ENCODE measurements at places on chromosomes 3 and 15.

DNA sequence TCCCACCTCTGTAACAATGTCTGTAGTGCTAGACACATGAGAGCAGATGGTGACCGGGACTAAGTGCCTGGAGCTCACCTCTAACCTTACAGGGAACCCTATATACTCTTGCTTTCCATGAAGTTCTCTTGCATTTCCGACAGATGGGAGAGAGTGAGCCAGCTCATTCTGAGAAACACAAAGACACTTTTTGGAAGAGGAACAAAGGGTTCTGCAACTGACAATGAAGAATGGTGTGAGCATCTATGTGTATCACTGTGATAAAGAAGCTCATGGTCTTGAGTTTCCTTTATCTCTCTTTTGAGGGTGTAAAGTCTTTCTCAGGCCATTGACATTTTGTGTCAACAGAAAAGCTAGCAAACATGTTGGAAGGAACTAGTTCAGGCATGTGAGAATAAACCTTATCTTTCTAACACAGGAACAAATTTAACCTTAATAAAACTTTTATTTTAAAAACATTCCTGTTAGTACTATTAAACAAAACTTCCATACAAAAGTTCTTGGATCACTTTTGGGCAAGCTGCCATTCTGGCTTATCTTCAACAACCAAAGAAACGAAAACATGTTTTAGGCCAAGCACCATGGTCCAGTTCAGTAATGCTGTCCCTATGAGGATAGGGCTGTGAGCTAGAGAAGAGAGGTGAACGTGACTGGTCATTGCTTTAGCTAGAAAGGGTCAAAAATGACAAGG is 142.7 kb downstream of the THRB start:
- DNase-seq: no peak

DNA sequence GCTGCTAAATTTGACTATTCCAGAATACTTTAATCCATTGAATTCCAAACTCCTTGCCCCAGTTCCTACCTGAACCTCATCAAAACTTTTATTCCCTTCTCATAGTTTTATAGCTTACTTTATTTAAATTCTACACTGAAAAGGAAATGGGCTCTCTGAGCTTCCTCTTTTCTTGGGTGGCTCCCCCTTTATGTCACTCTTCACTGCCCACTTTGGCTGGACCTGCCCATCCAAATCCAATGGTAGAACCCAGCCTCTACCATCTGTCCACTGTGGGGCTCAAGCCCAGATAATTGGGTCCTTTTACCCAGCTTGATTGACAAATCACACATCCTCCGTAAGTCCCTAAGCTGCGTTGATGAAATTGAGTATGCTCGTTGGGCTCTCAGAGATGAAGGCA is 216.5 kb downstream of the BBX start:
- DNase-seq: no peak

DNA sequence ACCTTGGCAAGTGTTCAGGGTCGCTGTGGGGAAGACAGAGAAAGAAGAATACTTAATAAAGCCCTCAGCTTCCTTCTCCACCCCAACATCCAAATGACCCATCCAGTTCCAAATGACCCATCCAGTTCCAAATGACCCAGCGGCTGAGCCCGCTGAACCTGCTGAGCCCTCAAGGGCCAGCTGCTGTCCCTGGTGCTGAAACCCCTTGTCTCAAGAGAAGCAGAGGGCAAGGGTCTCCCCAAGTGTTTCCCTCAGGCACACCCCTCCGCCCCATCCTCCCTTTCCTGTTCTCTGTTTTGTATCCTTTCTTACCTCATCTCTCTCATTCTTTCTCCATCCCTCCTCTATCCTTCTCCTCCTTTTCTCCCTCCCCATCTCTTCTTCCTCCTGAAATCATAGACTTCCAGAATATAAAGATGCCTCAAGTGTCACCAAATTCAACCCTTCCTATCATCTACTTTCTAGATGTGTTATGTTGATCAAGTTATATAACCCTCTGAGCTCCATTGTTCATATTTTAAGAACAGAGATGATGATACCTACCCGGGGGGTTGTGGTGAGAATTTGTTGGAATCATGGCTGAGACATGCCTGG is 29.0 kb downstream of the CCDC33 start:
- DNase-seq: no peak

DNA sequence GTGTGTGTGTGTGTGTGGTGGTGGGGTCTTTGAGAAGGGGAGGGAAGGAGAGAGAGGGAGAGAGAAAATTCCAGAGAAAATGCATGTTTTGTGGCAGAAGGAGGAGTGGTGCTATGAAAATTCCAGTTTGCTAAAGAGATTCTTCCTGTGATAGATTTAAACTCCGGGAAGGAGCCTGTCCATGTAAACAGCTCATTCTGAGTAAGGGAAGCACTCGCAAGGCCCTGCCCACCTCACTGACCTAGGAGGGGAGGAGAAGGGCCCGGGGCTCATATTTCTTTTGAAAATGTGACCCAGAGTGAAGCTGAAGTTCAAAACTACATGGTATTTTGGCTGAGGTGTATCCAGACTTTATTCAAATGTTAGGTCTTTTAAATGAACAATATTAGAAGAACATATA is 41.3 kb downstream of the ADAMTSL3 start:
- no peak for DNase-seq

DNA sequence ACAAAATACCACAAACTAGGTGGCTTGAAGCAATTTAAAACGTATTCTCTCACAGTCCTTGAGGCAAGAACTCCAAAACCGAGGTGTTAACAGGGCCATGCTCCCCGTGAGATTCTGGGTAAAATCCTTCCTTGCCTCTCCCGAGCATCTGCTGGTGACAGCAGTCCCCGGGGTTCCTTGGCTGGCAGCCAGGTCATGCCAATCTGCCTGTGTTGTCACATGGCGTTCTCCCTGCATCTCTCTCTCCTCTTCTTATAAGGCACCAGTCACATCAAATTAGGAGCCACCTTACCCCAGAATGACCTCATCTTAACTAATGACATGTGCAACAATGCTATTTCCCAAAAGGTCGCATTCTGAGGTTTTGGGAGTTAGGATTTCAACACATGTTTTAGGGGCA is 26.3 kb upstream of the LRRN1 start:
- DNase-seq: peak; percentile 15

DNA sequence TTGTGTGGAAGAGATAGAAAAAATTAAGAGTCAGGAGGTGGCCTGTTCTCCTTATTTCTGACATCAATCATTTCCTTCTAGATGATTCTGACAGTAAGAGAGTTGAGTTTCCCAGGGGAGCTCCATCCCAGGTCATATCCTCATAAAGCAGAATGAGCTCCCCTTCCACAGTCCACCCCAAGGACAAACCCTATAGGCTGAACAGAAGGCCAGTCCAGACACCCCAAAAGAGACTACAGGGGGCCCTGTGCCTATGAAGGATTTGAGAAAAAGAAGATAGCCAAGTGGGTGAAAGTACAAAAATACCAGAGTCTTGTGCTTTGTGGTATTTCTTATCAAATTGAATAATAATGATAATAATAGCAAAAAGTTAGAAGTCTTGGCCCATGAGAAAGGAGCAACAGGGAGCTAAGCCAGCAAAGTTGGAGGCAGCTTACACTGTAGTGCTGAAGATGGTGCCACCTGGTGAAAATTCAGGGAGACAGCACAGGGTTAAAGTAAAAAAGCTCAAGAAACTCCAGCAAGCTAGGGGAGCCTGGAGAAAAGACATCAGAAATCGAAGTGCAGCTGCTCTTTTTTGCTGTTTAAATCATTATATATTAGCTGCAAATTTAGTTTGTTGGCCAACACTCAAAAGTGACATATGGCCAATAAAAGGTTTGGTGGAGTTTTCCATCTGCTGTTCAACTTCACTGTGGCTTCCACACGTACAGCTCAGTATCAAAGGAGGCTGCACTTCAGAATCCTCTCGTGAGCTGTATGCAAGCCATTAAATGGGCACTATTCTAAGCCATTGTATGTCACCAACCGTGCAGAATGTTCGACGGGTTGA is 35.8 kb upstream of the SLC24A5 start:
- DNase-seq: peak; percentile 93

DNA sequence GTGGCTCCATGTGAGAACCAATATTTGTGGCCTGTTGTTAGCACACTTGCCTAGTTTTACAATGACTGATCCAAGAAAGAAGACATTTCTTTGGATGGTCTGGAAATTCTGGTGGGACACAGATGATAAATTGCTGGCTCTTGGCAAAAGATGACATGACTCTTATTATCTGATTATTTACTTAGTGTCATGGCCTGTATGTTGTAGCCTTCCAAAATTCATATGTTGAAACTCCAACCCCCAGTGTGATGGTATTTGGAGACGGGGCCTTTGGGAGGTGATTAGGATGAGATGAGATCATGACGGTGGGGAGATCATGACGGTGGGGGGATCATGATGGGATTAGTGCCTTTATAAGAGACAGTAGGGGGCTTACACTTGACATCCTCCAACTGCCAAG is 30.0 kb upstream of the AKAP13 start:
- DNase-seq: no peak

GRCh38 chr15:19988094-19988660 is 553.4 kb downstream of the GOLGA6L6 start:
- no peak for DNase-seq

DNA sequence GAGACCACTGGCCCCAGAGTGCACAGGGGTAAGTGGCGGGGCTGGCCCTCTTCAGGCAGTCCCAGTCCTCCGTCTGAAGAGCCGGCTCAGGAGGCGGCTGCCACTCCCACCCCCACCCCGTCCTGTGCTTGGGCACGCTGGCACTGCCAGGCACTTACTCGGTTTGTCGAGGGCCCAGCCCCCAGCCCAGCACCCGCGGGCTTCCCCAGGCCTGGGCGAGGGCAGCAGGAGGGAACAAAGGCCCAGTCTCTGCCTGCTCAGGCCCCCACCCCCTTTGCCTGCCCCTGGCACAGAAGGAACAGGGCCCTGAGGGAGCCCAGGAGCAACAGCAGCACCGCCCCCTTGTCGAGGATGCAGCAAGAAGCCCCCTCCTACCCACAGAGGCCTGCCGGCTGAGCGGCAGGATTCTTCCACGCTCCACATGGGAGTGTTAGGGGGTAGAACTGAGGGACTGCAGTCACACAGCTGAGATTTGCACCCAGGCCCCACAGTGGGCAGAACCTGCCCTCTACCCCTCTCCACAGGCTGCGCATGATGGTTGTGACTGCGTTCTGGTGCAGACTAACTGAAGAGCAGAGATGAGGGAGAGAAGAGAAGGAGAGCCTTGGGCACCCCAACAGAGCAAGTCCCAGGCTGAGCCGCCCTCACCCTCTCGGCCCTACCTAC is 8.9 kb downstream of the DUSP7 start:
- no peak for DNase-seq

GRCh38 chr3:178690571-178690970 is 154.3 kb downstream of the KCNMB2 start:
- DNase-seq: no peak

GRCh38 chr3:38003371-38003816 is 12.8 kb downstream of the VILL start:
- DNase-seq: no peak

DNA sequence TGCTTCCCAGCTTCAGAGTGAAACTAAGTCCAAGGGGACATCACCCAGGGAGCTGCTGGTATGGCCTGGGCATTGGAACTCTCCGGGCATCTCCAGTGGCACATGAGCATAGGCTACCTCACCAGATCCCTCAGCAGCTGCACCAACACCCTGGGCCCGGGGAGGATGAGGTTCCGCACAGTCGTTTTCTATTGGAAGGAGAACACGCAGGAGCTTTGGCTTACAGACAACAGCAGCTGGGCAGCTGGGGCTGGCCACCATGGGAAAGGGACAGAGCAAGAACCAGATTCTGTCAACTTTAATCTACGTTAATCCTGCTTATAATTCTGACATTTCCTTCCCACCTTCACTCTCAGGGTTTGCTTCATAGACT is 65.5 kb downstream of the MYO1E start:
- no peak for DNase-seq

DNA sequence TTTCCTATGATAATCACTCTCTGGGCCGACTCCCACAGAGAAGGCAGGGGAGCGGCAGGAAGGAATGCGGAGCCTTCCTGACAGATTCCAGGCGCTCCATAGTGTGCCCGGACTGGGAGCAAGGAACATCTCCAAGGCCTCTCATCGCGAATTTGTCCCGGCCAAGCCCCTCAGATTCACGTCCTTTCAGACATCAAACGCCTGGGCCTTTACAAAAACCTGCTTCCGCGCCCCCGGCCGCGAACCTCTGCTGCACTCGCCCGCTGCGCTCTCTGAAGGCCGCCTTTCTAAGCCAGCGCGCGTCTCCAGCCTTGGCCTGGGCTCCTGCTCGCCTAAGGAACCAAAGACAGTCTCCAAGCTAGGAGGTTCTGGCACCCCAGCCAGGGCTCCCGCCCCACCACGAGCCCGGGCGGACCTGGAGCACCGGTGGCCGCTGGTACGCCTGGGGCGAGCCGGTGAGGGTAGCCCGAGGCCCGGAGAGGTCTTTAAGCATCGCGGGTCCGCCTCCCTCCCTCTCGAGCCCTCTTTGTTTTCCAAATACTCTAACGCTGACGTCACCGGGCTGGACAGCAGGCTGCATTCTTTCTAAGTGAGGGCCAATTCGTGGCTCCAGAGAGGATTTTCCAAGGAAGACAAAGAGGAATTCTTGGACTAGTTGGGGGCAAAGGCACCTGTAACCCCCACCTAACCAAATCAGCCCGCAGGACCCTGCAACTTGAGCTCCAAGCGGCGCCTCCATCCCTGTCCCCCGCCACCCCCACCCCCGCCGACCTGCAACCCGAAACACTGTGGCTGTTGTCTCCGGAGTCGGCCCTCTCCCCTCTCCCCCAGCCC is 759 bp downstream of the AMOTL2 start:
- DNase-seq: peak; percentile 49

- DNase-seq: no peak
These were observed 215.7 kb downstream of the TCF12 start for GRCh38 chr15:57134071-57134605.

DNA sequence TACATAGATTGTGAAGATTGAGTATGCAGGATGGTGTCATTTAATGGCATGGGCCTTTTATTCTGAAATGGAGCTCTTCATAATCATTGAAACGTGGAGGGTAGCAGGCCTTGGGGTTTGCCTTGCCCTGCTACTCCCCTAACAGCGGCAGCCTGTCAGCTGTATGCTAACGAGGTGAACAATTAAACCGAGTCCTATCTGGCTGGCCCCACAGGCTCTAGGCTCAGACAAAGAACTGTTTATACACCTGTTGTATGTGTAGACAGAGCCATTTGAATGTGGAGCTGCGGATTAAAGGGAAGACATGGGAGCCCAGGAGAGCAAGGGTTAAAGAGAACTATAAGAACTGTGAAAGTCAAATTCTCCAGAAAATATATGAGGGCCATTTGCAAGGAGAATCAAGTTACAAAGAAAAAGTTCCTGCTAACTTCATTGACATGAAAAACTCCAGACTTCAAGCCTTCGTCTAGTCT is 116.7 kb upstream of the CGNL1 start:
- no peak for DNase-seq

GRCh38 chr3:15007681-15008141 is 57.4 kb downstream of the MRPS25 start:
- no peak for DNase-seq

DNA sequence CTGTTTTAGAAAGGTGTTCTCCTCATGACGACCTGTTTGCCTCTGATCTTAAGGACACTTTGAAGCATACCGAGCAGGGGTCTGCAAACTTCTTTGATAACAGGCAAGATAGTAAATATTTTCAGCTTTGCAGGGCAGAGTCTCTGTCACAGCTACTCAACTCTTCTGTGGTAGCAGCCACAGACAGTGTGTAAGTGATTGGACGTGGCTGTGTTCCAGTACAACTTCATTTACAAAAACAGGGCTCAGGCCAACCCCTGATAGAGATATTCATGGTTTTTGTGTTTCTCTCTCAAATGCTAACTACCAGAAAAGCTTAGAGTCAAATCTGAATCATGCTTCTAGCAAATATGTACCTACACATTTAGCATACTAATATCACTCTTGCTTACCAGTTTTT is 51.5 kb downstream of the TGFBR2 start:
- DNase-seq: no peak

Measured in DMS 273 treated with DMSO at 0.1 percent for 48 hours (cell line).